Activated CD4-positive, alpha-beta memory T cell treated with anti-CD3 and anti-CD28 coated beads for 36 hours (primary cell): ENCODE measurements at places on chromosomes 7 and 10.

GRCh38 chr7:98556288-98556687 lies 60.8 kb upstream of the NPTX2 start:
- no peak for DNase-seq

DNA sequence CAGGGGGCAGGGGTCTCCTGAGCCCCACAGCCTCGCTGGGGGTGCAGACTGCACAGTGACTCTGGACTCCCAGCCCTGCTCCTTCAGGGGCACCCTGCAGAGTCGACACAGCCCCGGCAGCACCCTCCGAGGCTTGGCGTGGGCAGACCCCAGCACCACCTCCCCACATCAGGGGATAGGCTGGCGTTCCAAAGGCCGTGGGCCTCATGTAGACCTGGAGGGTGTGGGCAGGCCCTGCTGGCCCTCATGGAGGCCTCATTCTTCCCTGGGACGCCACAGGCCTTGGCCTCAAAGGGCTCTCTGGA lies 265.9 kb downstream of the ELFN1 start:
- no peak for DNase-seq

DNA sequence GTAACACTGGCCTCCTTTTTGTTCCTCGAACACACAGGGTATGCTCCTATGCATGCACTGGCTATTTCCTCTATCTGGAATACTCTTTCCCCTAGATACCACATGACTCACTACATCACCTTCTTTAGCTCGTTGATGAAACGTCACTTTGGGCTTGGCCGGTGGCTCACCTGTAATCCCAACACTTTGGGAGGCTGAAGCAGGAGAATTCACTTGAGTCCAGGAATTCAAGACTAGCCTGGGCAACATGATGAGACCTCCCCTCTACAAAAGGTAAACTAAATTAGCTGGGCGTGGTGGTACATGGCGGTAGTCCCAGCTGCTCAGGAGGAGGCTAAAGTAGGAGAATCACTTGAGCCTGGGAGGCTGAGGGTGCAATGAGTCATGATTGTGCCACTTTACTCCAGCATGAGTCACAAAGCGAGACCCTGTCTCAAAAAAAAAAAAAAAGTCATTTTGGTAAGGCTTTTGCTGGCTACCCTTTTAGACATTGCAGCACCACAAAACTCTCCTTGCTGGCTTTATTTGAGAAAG lies 14.5 kb downstream of the ANKIB1 start:
- no peak for DNase-seq

DNA sequence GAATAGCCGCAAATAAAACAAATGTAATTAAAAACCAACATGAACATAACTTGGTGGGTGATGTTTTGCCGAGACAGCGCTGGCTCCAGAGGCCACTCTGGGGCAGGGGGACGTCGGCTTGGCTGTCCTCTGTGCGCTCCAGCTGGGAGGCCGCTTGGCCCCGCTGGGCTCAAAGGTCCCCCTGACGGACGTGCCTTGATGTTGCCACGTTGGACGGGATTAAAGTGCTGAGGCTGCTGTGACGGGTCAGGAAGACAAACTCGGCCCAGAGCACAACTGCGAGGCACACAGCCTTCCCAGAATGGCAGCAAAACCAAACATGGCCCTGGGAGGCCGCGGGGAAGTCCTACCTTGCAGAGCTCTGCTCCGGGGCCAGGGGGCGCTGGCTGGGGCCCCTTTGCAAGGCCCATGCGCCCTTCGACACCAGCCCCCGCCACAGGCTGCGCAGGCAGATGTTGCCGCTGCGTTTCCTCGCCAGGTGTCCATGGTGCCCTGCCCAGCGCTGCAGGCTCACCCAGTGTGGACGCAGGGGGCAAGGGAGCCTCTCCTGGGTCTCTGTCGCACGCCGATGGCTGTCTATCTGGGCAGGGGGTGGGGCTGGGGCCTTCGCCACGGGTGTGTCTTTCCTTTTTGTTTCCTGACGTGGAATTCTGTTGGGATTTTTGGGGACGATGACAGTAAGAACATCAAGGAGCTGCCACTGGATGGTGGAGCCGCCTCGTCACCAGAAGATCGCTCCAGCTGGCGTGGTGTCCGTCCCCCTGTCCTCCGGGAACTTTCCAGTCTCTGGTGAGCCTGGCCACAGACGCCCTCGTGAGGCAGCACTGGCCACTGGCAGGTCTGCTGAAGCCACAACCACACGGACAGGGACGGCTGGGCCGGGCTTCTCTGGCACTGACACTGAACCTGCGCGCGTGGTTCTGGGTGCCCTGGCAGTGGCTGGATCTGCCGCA lies 99.6 kb upstream of the DIP2C start:
- peak; percentile 62 for DNase-seq

GRCh38 chr7:91033574-91033973 lies 230.7 kb upstream of the FZD1 start:
- DNase-seq: no peak

GRCh38 chr7:94782777-94783176 lies 124.6 kb upstream of the PPP1R9A start:
- DNase-seq: no peak

GRCh38 chr7:106178593-106179134 lies 66.6 kb upstream of the SYPL1 start:
- peak; percentile 34 for DNase-seq

DNA sequence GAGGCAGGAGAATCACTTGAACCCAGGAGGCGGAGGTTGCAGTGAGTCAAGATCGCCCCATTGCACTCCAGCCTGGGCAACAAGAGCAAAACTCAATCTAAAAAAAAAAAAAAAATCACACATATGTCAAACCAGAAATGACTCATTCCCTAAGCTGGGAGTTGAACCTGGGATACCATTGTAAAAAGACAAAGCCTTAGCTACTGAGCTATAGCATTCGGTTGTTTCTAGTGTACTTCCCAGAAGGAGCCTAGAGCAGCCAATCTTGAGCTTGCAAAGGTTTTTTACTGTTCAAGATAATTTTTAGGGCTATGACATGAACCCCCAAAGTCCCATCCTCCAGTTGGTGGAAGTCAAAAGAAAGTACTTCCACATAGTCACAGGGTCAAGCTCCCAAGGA lies 87.9 kb downstream of the ZNF467 start:
- DNase-seq: no peak

DNA sequence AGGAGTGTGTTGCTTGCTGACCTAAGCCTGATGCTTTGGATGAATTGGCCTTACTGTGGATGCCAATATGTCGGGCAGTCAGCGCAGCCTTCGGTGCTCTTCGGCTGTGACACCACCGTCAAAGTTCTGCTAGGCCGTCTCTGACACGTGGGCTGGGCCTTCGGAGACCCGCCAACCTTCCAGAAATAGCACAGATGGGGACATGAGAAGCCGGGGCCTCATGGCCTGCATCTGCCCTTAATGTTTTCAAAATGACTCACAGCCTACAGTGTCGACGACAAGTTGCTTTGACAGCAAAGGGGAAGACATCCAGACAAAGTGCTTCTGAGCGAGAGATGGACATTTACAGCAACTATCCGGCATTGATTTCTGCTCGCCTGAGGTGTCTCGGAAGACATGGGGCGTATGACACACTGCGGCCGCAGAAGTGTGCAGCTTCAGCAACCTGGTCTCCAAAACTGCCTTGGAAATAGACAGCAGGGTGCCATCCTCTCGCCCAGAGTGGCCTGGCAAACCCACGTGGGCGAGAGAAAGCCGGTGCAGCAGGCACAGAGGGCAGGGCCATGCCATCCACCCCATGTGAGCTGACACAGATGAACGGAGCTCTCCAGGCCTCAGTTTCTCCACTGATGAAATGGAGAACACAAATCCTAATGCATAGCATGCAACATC lies 94.0 kb upstream of the PPP2R2D start:
- no peak for DNase-seq

GRCh38 chr10:49435225-49435624 lies 39.3 kb upstream of the DRGX start:
- no peak for DNase-seq

DNA sequence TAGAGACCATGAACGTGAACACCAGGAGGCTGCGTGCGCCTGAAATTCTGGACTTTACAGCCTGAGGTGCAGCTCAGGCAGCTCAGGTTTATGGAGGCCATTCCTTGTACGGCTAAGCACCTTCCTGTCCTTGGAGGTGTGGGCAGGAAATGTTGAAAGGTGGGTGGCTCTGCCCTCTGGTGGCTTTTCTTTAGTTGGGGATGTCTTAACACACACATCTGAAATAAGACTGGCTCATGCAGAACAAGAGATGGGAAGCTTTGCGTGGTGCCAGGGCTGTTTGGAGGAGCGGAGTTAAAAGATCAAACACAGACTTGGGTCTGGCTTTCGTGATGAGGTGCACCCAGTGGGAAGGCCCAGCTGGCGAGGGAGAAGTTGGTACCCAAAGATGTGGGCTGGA lies 64.1 kb downstream of the DOCK1 start:
- DNase-seq: no peak

DNA sequence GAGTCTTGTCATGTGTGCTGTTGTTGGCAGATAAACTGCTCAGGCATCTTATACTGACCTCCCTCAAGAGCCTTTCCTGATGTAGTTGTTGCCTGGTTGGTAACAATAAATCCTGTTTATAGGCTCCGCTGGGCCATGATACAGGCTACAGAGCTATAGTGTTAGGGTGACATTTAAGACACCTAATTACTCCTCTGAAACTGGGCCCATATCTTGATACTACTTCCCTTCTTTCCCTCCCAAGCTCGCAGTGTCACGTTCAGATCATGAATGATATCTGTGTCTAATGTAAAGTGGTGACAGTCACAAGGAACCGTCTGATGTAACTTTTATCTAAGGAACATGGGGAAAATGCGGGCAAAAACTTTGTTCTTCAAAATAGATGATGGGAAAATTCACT lies 35.4 kb downstream of the CROT start:
- DNase-seq: no peak

GRCh38 chr7:17651341-17651740 lies 289.0 kb downstream of the SNX13 start:
- DNase-seq: no peak

DNA sequence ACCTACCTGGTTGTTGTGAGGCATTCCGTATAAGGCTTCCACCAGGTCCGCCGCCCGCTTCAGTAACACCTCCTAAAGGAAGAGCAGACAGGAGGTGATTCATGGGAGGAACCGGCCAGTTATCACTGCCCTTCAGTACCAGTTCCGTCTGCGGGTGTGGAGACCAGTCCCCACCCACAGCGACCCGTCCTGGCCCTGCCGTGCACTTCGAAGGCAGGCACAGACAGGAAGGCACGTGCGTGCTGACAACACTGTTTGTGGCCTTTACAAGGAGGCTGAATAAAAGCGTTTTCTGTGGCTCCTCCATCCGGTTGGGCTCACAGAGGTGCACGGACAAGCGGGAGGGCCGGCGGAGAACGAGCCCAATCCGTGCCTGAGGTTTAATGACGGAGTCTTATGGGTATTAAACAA lies 120.9 kb downstream of the EBF3 start:
- DNase-seq: no peak

- DNase-seq: no peak
Observed at GRCh38 chr7:28207486-28208158, 27.0 kb upstream of the JAZF1 start.

- DNase-seq: no peak
Observed at GRCh38 chr10:92265687-92266258, 25.1 kb downstream of the CPEB3 start.

GRCh38 chr7:111789870-111790269 lies 227.6 kb upstream of the IMMP2L start:
- DNase-seq: no peak

- no peak for DNase-seq
Observed at GRCh38 chr7:82209179-82209747, 234.3 kb downstream of the CACNA2D1 start.

DNA sequence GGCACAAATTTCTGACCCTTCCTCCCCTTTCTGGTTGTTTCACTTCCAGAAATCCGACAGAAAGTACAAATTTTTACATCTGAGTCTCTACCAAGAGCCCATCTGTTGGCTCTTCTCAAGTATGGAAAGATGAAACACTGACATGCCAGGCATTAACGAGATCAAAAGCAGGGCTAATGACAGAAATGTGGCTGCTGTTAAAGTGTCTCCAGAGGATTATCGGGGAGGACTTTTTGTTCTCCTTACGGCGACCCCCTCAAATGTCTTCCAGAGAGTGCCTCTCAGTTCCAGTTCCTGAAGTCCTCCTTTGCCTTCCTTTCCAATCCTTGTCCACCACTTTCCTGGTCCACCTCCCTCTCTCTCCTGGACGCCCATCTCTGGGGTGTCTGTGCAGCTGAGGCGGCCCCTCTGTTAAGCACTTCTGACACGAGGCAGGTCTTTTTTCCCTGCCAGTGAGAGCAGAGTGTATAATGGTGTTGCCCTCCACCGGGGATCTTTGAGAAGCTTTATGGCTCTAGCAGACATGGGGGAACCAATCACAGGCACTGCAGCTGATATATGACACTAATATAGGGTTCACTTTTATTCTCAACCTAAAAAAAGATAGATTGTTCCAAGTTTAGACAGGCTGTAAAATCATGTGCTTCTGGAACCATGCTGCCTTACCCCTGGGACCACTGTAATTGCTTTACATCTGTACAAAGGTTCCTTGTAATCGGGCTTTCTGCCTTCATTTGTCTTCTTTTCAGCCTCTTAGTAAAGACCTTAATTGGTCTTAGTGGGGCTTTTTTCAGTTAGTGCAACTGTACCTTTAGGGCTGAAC lies 757.1 kb downstream of the AUTS2 start:
- DNase-seq: no peak

DNA sequence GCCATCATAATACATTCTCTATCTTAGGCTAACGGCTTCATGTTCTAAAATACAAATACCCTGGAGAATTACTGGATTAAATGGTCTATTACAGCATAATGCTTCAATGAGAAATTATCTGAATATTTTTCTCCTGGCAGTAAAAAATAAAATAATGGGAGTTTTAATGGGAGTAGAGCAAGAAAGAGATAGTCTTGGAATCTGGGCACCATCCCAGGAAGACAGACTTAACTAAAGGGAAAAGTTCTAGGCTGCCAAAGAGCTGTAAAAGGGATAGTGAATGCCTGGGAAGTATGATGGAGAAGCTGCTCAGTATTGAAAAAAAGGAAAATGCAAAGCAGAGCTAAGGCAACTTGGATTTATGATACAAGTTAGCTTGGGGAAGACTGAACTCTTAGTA lies 12.1 kb upstream of the SYPL1 start:
- no peak for DNase-seq

DNA sequence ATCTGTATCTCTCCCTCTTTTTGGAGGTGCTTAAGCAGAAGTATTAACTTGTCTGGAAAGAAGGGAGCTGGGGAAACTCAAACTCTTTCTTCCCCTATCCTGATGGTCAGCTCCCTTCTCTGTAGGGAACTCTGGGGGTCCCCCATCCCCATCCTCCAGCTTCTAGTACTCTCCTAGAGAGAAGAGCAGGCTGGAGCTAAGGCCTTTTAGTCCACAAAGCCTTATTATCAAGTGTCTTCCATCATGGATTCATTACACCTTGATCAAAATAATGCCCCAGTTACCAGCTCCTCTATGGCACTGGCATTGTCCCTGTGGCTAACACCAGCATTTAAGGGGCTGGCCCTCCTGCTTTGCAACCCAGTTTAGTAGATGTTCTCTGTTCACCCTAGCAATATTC lies 35.7 kb downstream of the CADPS2 start:
- DNase-seq: no peak

DNA sequence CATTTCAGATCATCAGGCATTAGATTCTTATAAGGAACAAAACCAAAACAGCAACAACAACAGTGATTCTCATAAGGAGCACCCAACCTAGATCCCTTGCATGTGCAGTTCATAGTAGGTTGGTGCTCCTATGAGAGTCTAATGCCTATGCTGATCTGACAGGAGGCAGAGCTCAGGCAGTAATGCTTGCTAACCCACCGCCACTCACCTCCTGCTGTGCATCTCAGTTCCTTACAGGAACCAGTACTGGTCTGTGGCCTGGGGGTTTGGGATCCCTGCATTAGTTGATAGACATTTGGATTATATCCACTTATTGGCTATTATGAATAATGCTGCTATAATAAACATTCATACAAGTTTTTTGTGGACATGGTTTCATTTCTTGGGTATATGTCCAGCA lies 14.0 kb downstream of the MKLN1 start:
- DNase-seq: no peak
